ENCODE measurements at places on chromosomes 3 and 15. TPM values are rescaled to one million over a fixed set of nuclear protein-coding genes. Genes with fewer than 3 reads are reported as not detected.

DNA sequence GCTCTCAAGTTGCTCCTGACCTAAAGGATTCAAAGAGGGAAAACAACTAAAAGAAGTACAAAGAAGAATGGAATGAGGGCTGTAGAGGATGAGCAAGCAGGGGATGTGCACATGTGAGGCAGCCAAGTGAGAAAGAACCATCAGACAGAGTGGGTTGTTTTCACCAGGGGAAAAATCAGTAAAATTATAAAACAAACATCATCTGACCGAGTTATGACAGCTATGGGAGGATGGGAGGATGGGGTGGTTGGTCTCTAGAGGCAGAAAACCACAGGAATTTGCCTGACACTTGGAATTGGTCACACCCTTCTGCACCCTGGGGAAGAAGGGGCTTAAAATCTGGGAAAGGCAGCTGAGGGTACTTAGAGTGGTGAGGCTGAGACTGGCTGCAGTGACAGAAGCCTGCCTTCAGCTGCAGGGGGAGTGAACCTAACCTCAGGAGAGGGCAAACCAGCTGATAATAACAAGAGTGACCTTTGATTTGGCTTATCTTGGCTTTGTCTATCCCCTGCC lies 10.1 kb downstream of the ARHGAP31 start:
- no peaks in the 10 kb centered on the region for H3K27me3 ChIP-seq
- H3K4me3 ChIP-seq = no peak overlapping the region
- no peak overlapping the region for H3K27ac ChIP-seq

- DNase-seq = no peak
- no peaks in the 10 kb centered on the region for H3K36me3 ChIP-seq
- H3K4me3 ChIP-seq = no peak overlapping the region
- H3K4me1 ChIP-seq = no peaks in the 10 kb centered on the region
- no peak overlapping the region for H3K27ac ChIP-seq
These were observed 870.9 kb downstream of the GBE1 start for GRCh38 chr3:80890571-80890970.

DNA sequence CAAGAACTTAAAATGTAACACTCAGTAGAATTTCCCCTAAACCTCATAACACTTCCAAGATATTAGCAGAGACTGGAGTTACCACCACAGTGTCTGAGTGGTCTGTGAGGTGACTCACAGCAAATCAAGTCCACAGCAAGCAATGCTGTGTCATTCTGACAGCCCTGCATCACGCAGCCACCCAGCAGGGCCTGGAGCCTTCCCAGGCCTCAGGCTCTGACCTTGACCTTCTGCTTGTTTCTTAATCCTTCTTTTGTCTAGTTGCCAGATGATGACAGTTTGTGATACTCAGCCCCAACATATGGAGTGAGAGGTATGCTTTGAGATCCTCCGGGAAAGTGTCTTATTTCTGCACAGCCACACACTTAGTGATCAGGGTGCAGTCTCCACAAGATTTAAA lies 82.5 kb downstream of the TOP2B start:
- no peaks in the 10 kb centered on the region for H3K27me3 ChIP-seq
- H3K4me1 ChIP-seq = no peaks in the 10 kb centered on the region
- H3K4me3 ChIP-seq = no peak overlapping the region
- DNase-seq = no peak
- H3K36me3 ChIP-seq = peaks cover 11% of the 10 kb centered on the region

DNA sequence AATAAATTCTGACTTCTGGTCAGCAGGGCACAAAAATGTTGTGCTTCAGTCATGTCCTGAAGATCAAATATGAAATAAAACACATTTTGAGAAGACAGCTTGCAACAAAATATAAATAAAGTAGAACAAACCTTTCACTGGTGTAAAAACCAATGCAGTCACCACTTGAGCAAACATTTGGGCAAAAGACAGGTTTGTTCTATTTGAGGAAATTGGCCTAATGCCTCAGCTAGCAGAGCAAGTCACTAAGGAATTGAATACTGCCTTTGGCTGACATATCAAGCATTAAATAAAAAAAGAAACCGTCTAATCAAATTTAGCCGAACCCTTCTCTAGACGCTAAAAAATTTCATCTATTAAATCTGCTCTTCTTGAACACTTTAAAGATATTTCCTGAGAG lies 475.4 kb upstream of the CNTN3 start:
- no peaks in the 10 kb centered on the region for H3K36me3 ChIP-seq
- H3K4me1 ChIP-seq = no peaks in the 10 kb centered on the region
- H3K27ac ChIP-seq = no peak overlapping the region
- DNase-seq = no peak

DNA sequence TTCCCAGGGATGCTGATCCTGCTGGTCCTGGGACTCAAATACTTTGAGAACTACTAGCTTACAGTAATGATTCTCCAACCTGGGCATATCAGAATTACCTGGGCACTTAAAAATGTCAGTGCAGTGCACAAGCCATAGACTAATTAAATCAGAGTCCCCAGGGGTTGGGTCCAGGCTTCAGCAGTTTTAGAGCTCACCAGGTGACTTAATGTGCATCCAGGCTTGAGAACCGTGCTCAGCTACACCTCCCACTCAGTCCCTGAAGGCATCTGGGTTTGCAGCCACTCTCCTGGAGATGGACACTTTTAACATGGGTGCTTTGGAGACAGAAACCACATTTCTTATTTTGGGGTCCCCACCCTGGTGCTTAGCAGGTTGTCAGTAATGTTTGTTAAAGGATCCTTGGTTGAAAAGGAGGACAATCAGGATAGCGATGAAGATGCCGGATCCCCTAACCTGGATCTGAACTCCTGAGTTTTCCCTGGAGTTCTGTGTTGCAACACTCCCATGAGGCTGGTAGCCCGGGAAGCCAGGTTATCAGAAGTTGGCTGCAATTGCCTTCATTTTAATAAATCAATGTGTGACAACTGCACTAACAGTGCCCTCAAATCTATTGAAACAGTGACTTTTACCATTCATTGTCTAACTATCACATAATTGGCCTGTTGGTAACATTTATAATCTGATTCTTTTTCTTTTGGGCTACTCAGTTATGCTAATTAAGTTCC lies 48.1 kb downstream of the BFSP2 start:
- DNase-seq = peak; percentile 62
- no peak overlapping the region for H3K27ac ChIP-seq
- no peaks in the 10 kb centered on the region for H3K27me3 ChIP-seq
- H3K36me3 ChIP-seq = no peaks in the 10 kb centered on the region

- H3K4me1 ChIP-seq = no peaks in the 10 kb centered on the region
- H3K27ac ChIP-seq = no peak overlapping the region
- H3K4me3 ChIP-seq = no peak overlapping the region
- no peak for DNase-seq
- H3K27me3 ChIP-seq = no peaks in the 10 kb centered on the region
These were observed 101.8 kb downstream of the SNRK start for GRCh38 chr3:43388175-43388574.

DNA sequence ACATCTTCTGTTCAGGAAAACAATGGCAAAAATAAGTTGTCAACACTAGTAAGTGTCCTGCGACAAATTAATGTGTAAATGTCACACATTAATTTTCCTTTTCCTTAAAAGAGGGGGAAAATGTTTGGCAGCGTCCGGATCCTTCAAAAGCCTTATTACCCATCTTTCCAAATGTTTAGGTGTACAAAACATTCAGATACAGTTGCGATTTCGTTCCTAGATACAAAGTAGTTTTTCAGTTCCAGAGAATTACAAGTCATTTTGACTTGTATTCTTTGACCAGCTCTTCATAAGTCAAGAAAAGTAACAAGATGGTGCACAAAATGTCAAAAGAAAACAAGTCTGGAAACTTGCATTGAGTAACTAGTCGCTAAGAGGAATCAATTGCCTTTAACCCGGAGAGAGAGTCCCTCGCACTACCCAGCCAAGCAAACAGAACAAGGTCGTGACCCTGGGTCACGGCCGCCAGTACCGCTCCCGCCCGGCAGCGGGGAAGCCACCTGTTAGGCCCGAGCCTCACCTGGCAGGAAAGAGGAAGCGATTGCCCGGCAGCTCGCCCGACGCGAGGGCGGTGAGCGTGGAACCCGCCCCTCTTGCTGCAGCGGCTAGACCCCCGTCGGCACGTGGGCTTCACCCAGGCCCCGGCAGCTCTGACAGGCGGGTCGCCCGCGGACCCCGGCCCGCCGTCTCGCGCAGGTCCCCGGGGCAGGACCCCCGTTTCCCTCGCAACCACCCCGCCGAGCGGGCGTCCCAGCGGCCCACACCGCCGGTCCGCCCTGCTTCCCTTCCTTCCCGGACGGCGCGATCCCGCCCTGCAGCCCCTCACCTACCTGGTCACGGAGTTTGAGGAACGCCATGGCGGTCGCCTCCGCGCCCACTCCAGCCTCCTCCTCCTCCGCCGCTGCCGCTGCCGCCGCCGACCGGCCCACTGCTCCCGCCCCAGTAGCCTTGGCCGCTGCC lies 61.0 kb upstream of the ANKRD28 start:
- H3K4me1 ChIP-seq = peaks cover 9% of the 10 kb centered on the region
- peak overlapping the region; percentile 68 for H3K4me3 ChIP-seq
- H3K27ac ChIP-seq = peak overlapping the region; percentile 88
- no peaks in the 10 kb centered on the region for H3K27me3 ChIP-seq
- no peaks in the 10 kb centered on the region for H3K36me3 ChIP-seq
- peak; percentile 76 for DNase-seq

GRCh38 chr15:61011576-61012336 lies 217.3 kb downstream of the RORA start:
- H3K4me3 ChIP-seq = no peak overlapping the region
- H3K4me1 ChIP-seq = no peaks in the 10 kb centered on the region
- H3K27me3 ChIP-seq = no peaks in the 10 kb centered on the region
- H3K27ac ChIP-seq = no peak overlapping the region

DNA sequence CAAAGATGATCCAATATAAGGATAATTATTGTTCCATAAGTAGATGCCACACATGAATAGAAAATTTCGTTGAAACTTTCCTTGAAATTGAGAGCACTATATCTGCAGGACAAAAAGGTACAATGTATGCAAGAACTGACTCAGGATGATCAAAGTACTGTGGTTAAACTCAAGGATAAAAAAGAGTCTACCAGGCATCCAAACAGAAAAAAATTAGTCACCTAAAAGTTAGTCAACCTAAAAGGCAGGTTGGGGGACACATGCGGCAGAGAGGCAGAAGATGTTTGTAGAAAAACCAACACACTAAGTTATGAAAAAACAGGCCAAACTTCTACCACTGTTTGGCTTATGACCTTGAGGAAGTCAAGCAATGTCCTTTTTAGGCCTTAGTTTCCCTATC lies 68.7 kb downstream of the GSK3B start:
- H3K36me3 ChIP-seq = no peaks in the 10 kb centered on the region
- H3K4me1 ChIP-seq = no peaks in the 10 kb centered on the region
- no peaks in the 10 kb centered on the region for H3K27me3 ChIP-seq
- no peak overlapping the region for H3K27ac ChIP-seq
- DNase-seq = no peak

PTX3 gene
- 2.7 TPM for total RNA-seq

SEMA3F gene
- 39.9 TPM for total RNA-seq

PRICKLE2 gene
- total RNA-seq = 22.9 TPM
